HCT116 (cell line): ENCODE measurements at places on chromosomes 1 and 21. TPM values are rescaled to one million over a fixed set of nuclear protein-coding genes. Genes with fewer than 3 reads are reported as not detected.

DNA sequence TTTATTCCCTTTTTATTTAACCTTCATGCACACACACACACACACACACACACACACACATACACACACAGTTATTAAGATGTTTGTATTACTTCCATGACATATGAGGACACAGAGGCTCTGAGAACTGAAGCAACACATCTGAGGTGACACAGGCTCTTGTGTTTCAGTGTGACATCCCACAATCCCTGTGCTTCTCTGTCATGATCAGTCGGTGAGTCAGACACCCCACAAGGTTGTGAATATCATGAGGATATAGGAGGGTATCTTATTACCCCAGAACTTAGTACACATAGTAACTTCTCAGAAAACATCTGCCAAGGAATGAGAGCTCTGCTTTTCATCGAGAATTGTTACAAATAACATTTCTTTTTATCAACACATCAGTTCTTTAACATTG, 459.3 kb downstream of the PLPP3 start:
- no peak overlapping the region for H3K4me3 ChIP-seq
- no peak for DNase-seq
- no peaks in the 10 kb centered on the region for H3K27me3 ChIP-seq
- no peaks in the 10 kb centered on the region for H3K36me3 ChIP-seq

NBPF20 gene
- 3.8 TPM for total RNA-seq

GSTM5 gene
- not detected for total RNA-seq

DNA sequence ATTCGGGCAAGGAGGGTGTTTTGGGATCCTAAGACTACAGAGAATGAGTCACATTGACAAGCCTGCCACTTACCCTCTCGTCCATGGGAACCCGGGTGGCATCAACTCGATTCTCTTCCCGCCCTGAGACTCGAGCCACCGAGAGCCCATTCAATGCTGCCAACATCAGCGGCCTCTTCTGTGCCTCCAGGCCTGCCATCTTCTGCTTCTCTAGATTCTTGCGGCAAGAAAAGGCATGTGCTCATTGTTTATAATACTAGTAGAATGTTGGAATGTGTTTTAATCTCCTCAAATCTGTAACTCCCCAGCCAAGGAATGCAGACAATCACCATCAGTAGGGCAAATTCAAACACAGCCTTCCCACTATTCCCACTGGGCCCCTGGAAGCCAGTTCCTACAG, 96.9 kb downstream of the SMYD2 start:
- H3K4me3 ChIP-seq, result no peak overlapping the region
- no peak for DNase-seq
- peaks cover 24% of the 10 kb centered on the region for H3K4me1 ChIP-seq
- H3K27me3 ChIP-seq, result no peaks in the 10 kb centered on the region

GRCh38 chr1:25549273-25550154, 6.1 kb downstream of the LDLRAP1 start:
- H3K4me3 ChIP-seq, result peak overlapping the region; percentile 34
- H3K27me3 ChIP-seq, result no peaks in the 10 kb centered on the region
- peak overlapping the region; percentile 65 for H3K27ac ChIP-seq

GRCh38 chr1:160826546-160826945, 30.6 kb downstream of the LY9 start:
- H3K4me3 ChIP-seq, result no peak overlapping the region
- no peaks in the 10 kb centered on the region; the same call in 1 of the 2 replicates for H3K27me3 ChIP-seq
- no peaks in the 10 kb centered on the region for H3K4me1 ChIP-seq
- no peak overlapping the region for H3K27ac ChIP-seq

GRCh38 chr1:204094313-204094729, 21.4 kb downstream of the SOX13 start:
- no peaks in the 10 kb centered on the region for H3K27me3 ChIP-seq
- DNase-seq, result no peak
- H3K4me1 ChIP-seq, result peaks cover 32% of the 10 kb centered on the region
- no peak overlapping the region for H3K27ac ChIP-seq

OR2L3 gene
- not detected for total RNA-seq

SLC1A7 gene
- not detected for total RNA-seq

KRTAP7-1 gene
- not detected for total RNA-seq
